ENCODE measurements at places on chromosomes 1 and 21.

GRCh38 chr1:173175514-173176145 is 31.5 kb downstream of the TNFSF4 start:
- DNase-seq, result no peak

- no peak for DNase-seq
Measured at GRCh38 chr1:231923491-231924041, 297.0 kb downstream of the DISC1 start.

GRCh38 chr1:234214911-234215892 is 158.1 kb upstream of the COA6 start:
- DNase-seq, result no peak

DNA sequence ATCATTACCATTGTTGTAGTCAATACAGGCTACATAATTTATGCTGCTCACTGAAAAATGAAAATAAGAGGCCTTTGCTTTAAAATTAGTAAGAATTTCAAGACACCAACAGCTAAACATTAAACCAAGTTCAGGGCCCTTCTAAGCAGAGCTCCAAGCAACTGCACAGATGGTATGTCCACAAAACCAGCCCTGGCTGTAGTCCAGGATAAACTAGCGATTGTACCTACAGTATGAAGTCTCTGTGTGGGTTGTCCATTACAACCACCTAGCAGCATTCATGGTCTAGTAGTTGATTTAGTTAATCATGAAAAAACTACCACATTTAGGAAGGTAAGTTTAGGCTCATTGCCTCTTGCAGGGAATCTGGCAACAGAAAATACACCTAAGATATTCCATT is 35.3 kb downstream of the CLCA4 start:
- no peak for DNase-seq

DNA sequence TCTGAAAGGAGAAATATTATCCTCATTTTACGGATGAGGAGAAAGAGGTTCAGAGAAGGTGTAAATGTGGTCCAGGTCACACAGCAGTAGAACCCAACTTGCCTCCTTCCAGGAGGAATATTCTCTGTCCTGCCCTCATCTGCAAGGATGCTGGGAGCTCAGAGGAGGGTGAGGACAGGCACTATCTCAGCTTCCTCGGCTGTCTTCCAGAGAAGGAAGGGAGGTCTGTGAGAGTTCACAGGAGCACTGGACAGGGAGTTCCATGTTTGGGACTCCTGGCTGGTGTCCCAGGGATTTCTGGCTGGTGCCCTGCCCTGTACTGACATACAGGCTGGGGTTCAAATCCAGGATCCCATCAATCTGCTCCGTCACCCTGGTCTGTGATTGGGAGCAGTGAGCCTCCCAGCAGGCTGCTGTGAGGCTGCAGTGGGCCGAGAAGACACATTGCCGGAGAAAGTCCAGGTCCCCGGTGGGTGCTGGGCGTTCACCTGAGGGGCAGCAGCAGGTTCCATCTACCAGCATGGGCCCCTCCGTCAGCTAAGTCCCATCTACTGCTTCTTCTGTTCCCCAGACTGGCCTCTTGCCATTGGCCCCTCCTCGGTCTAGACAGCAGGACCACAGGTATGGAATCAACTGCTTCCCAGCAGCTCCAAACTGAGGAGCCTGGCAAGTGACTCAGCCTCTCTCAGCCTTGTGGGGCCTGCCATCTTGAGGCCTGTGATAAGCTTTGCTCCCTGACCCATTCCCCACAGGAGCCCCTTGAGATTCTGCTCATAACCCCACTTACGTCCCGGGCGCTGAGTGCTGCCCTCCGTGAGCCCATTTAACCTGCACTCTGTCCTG is 8.5 kb upstream of the BSND start:
- DNase-seq, result peak; percentile 53

DNA sequence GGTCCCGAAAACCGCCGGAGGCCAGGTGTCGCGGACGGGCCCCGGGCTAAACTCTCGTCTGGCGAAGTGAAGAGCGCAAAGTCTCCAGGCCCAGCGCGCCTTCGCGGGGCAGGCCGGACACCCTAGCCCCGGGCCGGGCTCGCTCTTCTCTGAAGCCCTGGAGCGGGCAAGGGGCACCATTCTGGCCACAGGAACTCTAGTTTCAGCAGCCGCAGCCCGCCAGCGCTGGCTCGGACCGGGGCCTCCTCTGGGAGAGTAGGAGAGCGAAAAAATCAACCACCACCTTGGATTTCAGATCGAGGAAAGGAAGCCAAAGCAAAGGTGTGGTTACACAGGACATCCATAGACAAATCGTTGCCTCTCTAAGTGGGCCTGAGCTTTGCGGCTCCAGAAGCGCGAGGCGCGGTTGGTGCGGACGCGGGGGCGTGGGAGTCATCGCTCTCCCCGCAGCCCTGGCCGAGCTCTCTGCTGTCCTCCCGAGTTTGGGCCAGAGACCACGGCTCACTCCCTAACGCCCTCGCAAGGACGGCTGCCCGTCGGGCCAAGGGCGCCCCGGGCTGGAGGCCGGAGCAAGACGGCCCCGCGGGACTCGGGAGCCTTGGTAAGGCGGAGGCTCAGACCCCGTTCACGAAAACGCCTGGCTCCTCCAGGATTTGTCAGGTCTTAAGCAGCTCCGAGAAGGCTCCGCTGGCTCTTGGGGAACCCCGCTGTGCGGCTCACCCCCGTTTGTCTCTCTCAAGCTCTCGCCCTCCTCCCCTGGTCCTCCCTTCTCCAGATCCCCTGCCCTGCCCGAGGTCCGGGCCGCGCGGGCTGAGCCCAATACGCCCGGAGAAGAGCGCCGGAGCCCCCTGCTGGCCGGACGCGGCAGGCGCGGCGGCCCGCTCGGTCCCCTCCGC is 132.9 kb upstream of the DPYD start:
- peak; percentile 81 for DNase-seq

DNA sequence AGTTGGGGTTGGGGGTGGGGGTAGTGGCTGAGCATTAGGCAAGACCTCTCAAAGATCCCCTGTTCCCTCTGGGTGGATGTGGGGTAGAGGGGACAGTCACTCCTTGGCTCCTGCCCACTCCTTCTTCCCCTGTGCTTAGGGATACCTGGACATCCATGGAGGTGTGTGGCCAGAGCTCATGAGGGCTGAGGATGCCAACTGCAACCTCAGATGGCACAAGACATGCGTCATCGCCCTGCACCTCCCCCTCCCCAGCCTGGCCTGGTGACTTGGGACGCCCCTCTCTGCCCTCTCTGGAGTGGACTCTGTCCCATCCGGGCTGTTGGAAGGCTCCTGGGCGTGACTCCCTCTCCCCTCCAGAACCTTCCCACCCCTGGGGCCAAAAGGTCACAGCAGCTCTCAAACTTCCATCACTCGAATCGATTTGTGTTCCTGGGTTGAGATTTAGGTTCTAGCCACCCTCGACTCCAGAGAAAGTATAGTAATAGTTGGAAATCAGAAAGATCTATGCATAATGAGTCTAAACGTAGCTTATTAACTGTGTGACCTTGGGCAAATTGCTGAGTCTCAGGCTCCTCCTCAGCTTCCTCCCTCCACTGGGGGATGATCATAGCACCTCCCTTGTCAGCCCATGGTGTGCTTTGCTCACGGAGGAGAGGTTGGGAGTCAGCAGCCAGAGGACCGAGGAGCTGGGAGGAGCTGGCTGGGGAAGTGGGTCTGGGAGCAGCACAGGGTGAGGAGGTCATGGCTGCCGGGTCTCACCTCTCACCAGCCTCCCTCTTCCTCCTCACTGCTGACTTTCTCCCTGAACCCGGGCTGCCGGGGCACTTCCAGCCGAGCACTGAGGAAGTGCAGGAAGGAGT is 2.2 kb upstream of the PTPN7 start:
- no peak for DNase-seq

GRCh38 chr1:50257940-50258685 is 149.4 kb downstream of the ELAVL4 start:
- no peak for DNase-seq

DNA sequence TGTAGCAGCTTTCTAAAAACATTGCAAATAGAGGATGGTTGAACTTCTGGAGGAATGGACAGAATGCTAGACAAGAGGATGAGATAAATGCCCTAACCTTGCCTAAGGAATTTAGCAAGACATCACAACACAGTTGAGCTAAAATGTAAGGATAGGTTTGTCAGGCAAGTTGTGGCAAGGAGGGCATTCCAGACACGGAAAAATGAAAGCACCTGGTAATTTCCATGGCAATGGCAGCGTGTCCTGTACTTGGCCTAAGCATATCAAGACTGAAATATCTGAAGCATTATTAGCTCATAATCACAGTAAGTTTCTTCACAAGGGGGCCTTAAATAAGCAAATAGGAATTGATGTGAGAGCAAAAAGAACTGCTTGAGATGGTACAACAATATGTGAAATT is 105.1 kb upstream of the USP25 start:
- DNase-seq, result no peak

DNA sequence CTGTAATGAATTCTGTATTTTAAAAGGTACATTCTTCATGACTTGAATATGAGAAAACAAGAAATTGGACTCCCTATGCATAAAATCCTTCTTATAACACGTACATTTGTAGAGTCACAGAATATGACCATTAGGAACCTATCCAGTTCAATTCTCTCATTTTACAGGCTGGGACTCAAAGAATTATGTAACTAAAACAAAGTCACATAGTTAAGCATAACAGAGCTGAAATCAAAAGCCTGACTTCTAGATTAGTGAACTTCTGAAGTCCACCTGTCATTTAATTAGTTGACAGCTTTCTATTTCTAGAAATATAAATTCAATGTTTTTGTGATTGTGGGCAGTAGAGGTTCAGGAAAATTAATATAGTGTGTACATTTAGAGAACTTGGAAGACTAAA is 20.3 kb upstream of the TTLL7 start:
- no peak for DNase-seq

DNA sequence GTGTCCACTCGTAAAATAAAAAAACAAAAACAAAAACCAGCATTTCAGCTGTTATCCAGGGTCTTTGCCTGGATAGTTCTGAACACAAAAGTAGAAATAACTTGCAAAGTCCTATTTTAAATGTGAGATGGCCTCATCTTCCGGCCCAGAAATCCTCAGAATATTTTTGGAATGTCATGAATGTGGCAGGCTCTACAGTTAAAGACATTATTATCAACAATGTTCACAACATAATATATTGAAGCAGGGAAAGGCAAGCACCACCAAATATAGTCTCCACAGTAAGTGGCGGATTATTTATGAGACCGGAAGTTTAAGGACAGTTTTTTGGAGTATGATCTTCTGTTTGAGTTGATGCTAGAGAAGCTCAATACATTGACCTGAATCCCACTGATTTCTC is 1.2 kb upstream of the C1orf198 start:
- peak; percentile 85 for DNase-seq

DNA sequence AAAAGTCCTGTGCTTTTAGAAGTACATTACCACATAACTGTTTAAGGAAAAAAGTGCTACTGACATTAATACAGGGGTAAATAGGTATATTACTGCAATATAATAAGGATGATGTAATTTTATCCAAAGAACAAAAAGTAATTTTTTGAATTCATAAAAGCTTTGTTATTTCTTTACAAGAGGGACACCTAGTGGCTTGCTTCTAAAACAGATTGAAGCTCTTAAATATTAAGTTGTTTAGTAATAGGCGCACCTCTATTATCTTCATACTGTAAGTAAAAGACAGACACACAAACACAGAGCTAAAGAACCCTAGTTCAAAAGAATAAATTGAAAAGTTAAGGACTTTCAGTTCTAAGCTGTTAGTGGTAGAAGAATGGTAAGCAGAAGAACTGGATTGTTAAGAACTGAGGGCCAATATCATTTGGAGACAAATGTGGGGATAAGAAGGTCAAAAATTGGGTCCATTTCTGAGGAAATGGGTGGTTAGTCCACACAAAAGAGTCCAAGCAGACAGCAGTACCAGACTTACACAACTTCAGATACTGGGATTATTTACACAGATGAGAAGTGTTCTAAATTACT is 15.4 kb downstream of the ZNHIT6 start:
- peak; percentile 60 for DNase-seq

- DNase-seq, result no peak
Measured at GRCh38 chr1:82260051-82260450, 459.3 kb downstream of the ADGRL2 start.

GRCh38 chr1:40748841-40749718 is 34.5 kb upstream of the KCNQ4 start:
- DNase-seq, result no peak

- no peak for DNase-seq
Measured at GRCh38 chr1:232837087-232837486, 31.9 kb downstream of the MAP10 start.

DNA sequence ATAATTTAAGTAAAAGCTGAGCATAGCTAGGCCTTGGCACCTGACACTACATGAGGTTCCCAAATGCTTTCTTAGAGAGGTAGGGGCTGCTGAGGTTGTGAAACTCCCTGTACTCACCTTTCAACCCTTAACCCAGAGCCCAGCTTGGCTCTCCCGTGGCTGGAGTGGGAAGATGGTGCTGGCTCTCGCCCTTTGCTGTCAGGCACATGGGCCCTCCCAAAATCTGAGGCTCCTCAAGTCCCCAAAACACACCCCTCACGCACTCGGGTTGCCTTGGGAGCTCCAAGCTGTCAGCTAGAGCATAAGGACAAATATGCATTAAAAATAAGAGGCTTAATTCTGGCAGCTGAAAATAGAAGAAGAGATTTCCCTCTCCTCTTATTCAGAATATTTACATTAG is 46.7 kb upstream of the PLPPR4 start:
- DNase-seq, result no peak

DNA sequence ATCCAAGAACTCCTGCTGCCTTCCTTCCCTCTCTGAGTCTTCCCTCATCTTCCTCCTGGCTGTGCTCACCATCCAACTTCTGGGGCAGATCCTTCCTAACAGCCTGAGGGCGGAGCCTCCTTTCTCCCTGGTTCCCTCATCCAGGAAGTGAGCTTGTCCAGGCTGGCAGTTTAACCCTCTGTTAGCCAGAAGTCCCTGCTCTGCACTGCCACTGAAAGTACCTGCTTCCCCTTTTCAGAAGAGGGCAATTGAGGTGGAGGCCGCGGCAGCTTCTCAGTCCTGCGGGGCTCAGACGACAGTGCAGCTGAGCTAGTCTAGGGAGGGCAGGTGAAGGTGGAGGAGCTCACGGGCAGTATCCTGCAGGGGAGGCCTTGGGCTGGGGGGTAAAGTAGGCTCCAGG is 149.1 kb downstream of the FCRL5 start:
- peak; percentile 14 for DNase-seq

GRCh38 chr1:65064981-65065380 is 83.0 kb upstream of the AK4 start:
- no peak for DNase-seq

- no peak for DNase-seq
Measured at GRCh38 chr1:47705517-47706130, 267.8 kb downstream of the FOXD2 start.

- no peak for DNase-seq
Measured at GRCh38 chr1:67489643-67490042, 59.4 kb upstream of the SERBP1 start.

- no peak for DNase-seq
Measured at GRCh38 chr1:193105821-193106177, 585 bp upstream of the GLRX2 start.

DNA sequence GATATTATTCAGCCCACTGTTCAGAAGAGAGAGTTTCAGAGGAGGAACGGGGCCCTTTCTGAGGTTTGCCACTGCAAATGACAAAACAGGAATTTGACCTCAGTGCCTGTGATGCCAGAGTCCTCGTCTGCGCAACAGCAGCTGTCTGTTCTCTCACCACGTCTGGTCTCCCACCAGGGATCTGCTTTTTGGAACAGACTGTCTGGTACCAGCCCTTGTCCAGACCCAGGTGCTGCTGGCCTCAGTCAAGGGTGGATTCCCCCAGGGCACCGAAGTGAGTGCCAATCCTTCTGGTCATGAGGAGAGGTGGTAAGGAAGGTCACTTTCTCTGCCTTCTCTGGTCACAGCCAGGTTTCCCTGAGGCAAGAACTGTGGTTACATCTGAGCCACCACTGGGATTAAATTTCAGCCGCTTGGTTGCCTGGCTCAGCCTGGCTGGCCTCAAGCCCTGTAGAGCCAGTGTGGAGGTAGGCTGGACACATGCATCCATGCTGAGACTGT is 2.3 kb upstream of the BCAN start:
- no peak for DNase-seq

GRCh38 chr1:56183151-56183550 is 396.2 kb downstream of the PLPP3 start:
- no peak for DNase-seq
